ENCODE measurements at places on chromosomes 6 and 20.
A peak's percentile ranks its signal among the peaks of the same experiment; 100 is the strongest.

GRCh38 chr6:134902074-134902861, 47.6 kb downstream of the ALDH8A1 start:
- DNase-seq, result no peak

- no peak for DNase-seq
These were observed 460.9 kb downstream of the GJA1 start for GRCh38 chr6:121896363-121896762.

GRCh38 chr6:137013738-137014602, 30.8 kb downstream of the IL20RA start:
- DNase-seq, result no peak

DNA sequence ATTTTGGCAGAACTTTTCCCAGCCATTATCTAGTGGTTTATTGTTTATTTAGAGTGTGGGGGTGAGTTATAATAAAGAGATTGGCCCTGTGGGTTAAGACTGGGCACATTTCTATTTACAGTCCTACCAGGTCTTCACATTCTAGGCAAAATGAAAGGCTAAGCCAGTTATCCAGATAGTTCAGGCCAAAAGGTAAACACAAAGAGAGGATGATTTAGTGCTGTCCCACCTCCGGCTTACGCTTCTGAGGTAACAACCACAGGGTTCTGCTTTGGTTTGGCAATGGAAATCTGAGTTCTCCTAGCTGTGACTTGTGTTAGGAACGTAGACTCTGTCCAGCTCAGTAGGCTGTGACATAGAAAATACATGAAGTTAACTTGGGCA, 50.3 kb upstream of the PTPRK start:
- DNase-seq, result no peak

- no peak for DNase-seq
These were observed 90.4 kb downstream of the CD164 start for GRCh38 chr6:109291902-109292301.

DNA sequence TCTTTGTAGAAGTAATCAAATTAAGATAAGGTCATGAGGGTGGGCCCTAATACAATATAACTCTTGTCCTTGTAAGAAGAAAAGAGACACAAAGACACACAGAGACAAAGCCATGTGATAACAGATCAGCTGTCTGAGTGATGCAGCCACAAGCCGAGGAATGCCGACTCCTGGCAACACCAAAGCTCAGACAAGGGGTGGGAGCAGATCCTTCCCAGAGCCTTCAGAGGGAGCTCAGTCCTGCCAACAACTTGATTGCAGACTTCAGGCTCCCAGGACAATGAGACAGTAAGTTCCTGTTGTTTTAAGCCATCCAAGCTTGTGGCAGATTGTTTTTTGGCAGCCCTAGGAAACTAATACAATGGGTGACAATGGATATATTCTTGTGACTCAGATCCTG, 325.0 kb upstream of the AGPAT4 start:
- no peak for DNase-seq

DNA sequence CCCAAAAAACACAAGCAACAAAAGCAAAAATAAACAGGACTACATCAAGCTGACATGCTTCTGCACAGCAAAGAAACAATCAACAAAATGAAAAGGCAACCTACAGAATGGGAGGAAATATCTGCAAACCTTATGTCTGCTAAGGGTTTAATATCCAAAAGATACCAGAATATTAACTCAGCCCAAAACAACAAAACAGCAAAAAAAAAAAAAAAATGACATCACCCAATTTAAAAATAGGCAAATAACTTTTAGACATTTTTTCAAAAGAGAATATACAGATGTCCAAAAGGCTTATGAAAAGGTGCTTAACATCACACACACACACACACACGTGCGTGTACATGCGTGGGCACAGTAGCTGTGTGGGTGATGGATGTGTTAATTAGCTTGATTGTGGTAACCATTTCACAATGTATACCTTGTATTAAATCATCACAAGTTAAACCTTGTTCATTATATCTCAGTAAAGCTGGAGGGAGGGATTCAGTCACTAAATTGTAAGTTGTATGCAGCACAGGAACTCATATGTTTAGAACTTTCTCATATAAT, 52.4 kb downstream of the QKI start:
- DNase-seq, result no peak

DNA sequence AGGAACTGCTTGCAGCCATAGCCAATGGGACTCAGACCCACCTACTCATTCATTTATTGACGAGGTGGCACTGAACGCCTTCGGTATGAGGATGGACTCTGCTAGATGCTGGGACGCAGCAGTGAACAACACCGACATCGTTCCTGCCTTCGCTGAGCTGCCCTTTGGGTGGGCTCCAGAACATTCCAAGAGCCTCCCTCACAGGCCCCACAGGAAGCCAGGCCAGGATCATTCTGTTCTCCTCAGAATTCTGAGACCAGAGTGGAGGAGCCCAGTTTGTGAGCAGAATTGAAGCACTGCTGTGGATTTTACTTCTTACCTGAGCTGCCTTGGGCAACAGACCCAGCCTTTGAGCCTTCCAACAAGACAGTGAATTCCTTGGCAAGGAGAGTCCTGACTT, 82.1 kb downstream of the KCNB1 start:
- DNase-seq, result no peak

- no peak for DNase-seq
These were observed 177.6 kb upstream of the PHACTR1 start for GRCh38 chr6:12538881-12539357.

DNA sequence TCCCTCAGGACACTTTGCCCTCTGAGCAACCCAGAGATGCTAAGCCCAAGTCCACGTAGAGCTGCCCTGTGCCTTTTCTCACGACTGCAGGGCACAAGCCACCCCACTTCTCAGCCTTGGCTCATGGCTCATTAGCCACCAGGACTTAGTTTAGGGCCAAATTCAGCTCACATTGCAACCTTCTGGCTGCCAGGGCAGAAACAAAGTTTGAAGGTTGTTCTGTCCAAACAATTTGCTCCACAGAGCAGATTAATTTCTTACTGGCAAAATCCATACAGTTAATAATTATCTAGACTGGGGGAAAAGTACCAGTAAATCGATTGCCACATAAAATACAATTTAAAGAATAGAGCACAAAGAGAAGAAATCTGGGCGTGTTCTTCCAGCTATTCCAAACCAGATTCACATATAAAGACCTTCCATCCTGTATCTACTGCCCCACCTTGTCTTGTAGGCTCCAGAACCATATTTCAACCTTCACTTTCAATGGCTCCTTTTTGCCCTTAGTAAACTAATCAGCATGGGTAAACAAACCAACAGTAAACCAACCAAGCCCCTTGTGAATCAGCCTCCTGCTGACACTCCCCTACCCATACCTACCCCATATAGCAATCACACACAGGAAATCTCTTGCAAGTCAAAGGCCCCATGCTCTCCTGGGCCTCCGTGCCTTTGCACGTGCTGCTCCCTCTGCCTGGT, 101.9 kb downstream of the QRSL1 start:
- no peak for DNase-seq

GRCh38 chr20:64006902-64007301, 26.0 kb downstream of the PRPF6 start:
- DNase-seq, result no peak

DNA sequence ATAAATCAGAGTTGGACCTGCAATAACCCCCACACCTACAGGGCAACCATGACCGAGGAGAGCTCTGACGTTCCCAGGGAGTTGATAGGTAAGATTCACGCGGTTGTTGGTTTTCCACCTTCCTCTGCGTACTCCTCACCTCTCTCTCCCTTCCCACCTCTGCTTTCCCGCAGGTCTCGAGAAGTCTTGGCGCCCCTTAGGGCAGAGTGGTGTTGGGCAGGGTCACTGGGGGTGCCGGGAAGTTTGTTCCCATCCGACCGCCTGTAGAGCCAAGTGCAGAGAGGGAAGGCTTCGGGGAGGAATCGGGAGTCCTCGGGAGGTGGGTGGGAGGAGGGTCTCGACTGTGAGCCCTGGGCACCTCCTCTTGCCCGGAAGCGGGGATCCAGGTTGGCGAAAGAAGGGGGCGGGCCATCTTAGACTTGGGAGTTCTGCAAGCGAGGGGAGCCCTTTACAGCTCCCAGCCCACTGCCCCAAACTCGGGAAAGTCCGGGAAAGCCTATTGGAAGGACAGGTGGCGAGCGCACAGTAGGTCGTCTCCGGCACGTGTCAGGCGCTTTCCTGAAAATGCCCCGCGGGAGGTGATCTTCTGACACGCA, 672 bp downstream of the CARMIL1 start:
- DNase-seq, result no peak

- no peak for DNase-seq
These were observed 118.2 kb downstream of the CDKAL1 start for GRCh38 chr6:20652299-20653084.

- DNase-seq, result no peak
These were observed 23.8 kb upstream of the BNIP5 start for GRCh38 chr6:36360241-36361054.

DNA sequence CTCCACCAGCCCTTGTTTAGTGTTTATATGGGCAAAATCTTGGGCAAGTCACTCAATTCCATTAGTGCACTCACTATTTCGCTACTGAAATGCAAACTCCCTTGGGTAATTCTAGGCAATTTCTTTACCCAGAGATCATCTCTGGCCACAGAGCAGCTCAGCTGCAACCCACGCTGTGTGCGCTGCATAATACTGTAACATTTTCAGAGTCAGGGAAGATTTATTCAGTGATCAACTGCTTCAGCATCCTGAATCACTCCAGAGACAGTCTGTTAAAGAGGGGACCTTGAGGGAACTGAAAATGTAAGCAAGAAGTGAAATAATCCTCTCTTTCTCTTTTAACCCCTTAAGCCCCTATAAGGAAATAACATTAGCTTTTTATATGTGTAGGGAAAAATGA, 189.6 kb upstream of the FBXL4 start:
- DNase-seq, result no peak

- no peak for DNase-seq
These were observed 64.5 kb downstream of the AKAP7 start for GRCh38 chr6:131199568-131200272.

DNA sequence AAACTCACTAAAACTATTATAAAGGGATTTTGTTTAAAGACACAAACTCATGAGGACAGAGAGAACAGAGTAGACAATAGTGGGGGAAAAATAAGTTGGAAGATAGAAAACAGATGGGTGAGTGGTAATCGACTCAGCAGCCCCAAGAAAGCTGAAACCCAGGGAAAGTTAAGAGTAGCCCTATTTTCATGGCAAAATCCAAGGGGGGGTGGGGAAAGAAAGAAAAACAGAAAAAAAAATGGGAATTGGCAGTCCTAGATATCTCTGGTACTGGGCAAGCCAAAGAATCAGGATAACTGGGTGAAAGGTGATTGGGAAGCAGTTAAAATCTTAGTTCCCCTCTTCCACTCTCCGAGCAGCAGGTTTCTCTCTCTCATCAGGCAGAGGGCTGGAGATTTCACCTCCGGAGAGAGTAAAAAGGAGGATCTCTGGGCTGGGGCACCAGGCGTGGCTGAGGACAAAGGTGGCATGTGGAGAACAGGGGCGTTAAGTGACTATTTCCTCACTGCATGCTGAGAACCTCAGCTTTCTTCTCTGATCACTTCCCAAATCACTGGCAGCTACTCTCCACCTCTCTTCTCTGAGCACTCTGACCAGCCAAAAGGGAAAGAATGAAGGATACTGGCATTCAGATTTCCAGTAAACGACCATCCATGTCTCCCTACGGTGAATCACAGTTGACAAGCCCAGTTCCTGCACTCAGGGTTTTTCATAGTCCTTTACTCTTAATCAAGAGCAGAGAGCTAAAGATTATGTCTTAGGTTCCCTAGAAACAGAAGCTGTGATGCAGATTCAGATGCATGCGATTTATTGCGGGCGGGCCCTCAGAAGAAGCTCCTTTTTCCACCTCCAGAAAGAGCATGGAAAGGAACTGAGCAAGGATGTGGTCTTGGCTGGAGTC, 7.3 kb upstream of the RNF24 start:
- no peak for DNase-seq

- peak; percentile 52 for DNase-seq
These were observed 112.0 kb upstream of the CCN2 start for GRCh38 chr6:132063204-132063603.

DNA sequence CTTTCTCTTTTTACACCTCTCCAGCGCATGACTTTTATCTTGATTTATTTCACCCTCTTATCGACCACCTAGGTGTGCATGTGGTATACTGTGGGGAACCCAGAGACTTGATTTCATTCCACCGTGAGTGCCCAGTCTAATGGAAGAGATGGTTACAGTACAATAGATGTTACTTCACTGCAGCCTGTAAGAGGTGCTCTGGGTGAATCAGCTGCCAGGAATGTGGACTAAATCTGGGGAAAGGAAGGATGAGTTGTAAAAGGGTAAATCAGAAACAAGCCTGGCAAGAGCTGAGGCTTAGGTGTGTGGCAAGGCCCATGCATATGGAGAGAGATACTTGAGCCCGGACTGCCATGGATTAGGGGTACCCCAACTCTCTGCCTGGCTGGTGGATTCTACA, 7.4 kb downstream of the STK35 start:
- DNase-seq, result no peak

DNA sequence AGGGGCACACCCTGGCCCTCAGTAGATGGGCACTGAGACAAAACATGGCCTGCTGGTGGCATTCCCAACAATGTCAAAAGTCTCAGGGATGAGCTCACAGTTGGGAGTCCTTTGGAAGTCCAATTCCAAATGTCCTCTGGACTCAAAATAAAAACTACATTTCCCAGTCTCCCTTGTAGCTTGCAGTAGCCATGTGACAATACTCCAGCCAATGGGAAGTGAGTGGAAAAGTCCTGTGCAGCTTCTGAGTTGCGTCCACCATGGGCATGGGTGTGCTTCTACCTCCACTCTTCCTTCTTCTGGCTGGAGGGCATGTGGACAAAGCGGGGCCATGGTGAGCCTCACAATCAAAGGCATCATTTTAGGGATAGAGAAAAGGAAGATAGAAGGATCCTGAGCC, 5.8 kb upstream of the ADAM33 start:
- DNase-seq, result no peak

GRCh38 chr6:57162028-57162427, 10.1 kb upstream of the BAG2 start:
- DNase-seq, result no peak

GRCh38 chr6:5388326-5388725, 127.0 kb downstream of the FARS2 start:
- no peak for DNase-seq

GRCh38 chr20:35104685-35105295, 12.2 kb upstream of the TRPC4AP start:
- no peak for DNase-seq

GRCh38 chr6:57301757-57302156, 15.7 kb upstream of the PRIM2 start:
- no peak for DNase-seq

GRCh38 chr6:127641905-127642304, 64.9 kb downstream of the C6orf58 start:
- DNase-seq, result no peak

- DNase-seq, result no peak
These were observed 54.2 kb upstream of the FRMD1 start for GRCh38 chr6:168133168-168133561.

GRCh38 chr6:3575166-3575565, 118.3 kb upstream of the SLC22A23 start:
- DNase-seq, result no peak
